Right renal cortex interstitium (tissue), 3 donors: ENCODE measurements at places on chromosomes 2 and 18. TPM values are rescaled to one million over a fixed set of nuclear protein-coding genes. Genes with fewer than 3 reads are reported as not detected.

HOXD10 gene
- 155 TPM for polyA plus RNA-seq

ZNF236 gene
- 9.6 TPM for polyA plus RNA-seq

DNA sequence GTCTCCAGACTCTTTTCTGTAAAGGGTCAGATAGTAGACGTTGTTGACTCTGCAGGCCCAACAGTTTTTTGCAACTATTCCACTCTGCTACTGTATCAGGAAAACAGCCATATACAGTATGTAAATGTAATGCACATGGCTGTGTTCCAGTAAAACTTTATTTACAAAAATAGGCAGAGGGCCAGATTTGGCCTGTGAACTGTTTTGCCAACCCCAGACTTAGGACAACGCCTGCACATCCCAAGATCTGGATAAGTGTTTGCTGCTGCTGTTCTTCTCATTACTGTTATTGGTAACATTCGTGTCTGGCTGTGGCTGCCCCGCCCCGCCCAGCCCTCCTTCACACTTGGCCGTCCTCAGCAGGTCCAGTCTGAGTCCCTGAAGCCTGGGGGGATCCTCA lies 94.6 kb upstream of the MCFD2 start:
- DNase-seq: no peak

DNA sequence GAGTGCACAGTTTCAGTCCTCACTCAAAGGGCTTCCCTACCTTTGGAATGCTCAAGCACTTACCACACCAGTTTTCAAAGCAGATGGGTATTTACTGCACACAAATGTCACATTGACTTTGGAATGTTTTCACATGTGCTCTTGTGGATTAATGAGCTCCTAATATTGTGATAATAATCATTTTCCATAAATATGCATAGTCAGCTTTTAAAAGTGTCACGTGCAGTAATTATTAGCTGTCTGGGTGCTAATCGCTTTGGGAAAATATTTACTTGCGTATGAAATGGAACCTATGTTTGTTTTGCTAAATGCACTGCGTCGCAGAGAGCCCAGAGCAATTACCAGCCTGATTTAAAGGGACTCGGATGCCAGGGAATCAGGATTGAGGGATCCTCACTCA lies 229.3 kb downstream of the SMAD2 start:
- no peak for DNase-seq

DPP10 gene
- 13.9 TPM for polyA plus RNA-seq
